Activated T-helper 1 cell treated with anti-CD3 and anti-CD28 coated beads, Interleukin-12 subunit alpha, Interleukin-12 subunit beta, Interleukin-2, Interleukin-4 antibody, amounts not matched to agents 30 ng/mL and 10 ng/mL and 1 ng/mL, durations not matched to agents 14 hours and 24 hours and 36 hours (primary cell): ENCODE measurements at places on chromosomes 5 and 9. TPM values are rescaled to one million over a fixed set of nuclear protein-coding genes. Genes with fewer than 3 reads are reported as not detected.

DNA sequence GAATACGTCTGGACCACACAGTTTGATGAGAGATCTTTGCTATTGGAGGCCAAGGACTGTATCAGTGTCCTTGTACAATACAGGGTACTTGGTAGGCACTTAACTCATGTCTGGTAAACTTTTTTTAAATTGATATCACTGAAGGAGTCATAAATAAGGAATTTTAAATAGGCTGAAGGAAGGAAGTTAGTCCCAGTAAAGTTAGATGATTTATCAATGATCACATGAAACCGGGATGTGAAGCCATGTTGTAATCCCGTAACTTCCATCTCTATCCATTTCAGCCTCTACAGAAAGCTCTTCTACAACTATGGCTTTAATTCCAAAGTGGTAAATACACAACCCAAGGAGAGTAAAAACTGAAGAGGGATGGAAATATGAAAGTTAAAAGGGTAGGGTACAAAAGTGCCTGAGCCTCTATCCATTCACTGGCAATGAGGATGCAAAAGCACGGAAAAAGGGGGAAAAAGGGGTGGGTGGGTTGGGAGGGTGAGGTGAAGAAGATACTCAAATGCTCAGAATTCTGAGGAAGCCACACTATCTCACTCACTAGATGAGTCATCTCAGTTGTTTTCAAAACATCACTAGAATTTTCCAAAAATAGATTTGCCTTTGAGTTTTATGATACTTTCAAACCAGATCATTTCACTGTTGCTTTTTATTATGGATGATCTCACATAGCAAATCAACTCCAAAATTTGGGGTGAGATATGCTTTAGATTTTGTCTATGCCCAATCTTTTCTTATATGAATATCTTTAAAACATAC is 1053.5 kb downstream of the NR2F1-AS1 start:
- no peak for DNase-seq

GRCh38 chr9:72857624-72857996 is 95.2 kb downstream of the ALDH1A1 start:
- no peak for DNase-seq

DNA sequence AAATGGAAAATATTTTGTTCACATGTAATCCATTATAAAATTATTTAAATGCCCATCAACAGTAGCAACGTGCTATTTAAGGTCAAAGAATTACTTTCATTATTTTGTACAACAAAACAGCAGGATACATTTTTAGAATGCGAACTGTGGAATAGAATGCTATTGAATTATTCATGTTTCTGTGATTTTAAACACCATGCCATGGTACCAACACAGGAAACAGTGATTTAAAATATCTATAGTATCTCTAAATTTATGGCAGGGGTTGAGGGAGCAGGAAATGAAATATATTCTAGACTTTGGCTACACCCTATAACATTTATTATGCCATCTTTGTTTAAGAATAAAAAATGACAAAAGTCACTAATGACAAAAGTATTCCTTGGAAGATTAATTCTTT is 62.4 kb downstream of the DROSHA start:
- DNase-seq = no peak

GRCh38 chr5:137218471-137218870 is 280.7 kb downstream of the SPOCK1 start:
- no peak for DNase-seq

C8G gene
- total RNA-seq = 0.56 and 1.5 TPM in 2 replicates

DNA sequence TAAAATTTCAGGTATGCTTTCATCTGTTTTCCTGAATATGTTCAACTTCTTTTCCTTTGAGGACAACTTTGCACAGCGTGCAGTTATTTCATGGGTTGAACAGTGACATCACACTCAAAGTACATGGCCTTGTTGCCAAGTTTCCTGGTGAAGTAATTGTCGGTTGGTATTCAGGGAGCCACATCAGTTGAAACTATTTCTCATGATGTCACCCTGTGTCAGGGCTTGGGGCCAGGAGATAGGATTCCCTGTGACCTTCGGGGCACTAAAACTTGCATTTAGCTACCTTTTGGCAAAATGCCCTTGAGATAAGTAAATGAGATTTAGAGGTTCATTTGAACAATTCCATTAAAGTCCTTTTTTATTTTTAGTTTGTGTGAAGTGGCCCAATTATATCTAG is 383.9 kb downstream of the SH3GL2 start:
- DNase-seq = no peak

- DNase-seq = no peak
Observed at GRCh38 chr9:137051145-137051724, 2.6 kb downstream of the ENTPD2 start.

SLC4A9 gene
- not detected in 2 replicates for total RNA-seq

MOB3B gene
- 0.17 and 0.26 TPM in 2 replicates for total RNA-seq

ST6GALNAC6 gene
- total RNA-seq = 60.6 and 62.4 TPM in 2 replicates

SLC25A2 gene
- 0.20 and 0.57 TPM in 2 replicates for total RNA-seq

AGXT2 gene
- not detected in 2 replicates for total RNA-seq

DNA sequence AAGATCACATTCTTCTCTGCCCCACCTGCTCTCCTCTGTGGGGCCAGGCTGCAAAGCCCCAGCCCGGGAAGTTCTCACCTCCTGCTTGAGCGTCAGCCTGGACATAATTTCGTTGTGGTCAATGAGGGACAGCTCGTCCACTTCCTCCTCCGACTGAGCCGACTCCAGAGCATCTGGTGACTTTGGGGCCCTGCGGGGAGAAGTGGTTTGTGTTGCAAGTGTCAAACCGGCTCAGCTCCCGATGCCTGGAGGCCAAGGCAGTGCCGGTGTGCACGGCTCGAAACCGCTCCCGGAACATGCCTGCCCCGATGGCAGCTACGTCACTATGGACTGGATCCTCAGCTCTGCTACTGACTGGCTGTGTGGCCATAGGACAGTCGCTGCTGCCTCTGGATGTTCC is 52.8 kb downstream of the PRRT1B start:
- no peak for DNase-seq

TRIM14 gene
- 41.7 and 42.0 TPM in 2 replicates for total RNA-seq

DNA sequence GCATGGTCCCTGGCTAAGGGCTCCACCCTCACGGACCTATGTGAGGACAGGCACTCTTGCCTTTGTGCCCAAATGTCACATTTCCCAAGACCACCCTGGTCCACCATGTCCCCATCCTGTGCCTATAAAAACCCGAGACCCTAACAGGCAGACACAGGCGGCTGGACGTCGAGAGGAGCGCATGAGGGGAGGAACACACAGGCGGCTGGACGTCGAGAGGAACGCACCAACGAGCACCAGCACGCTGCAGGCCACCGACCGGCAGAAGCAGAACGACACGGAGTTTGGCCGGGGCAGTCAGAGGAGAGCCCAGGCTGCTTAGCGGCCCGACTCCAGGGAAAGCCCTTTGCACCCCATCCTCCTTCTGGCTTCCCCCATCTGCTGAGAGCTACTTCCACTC is 119.9 kb downstream of the ADAMTS2 start:
- DNase-seq = no peak

GRCh38 chr5:143055596-143056338 is 285.6 kb downstream of the ARHGAP26 start:
- DNase-seq = no peak

DNA sequence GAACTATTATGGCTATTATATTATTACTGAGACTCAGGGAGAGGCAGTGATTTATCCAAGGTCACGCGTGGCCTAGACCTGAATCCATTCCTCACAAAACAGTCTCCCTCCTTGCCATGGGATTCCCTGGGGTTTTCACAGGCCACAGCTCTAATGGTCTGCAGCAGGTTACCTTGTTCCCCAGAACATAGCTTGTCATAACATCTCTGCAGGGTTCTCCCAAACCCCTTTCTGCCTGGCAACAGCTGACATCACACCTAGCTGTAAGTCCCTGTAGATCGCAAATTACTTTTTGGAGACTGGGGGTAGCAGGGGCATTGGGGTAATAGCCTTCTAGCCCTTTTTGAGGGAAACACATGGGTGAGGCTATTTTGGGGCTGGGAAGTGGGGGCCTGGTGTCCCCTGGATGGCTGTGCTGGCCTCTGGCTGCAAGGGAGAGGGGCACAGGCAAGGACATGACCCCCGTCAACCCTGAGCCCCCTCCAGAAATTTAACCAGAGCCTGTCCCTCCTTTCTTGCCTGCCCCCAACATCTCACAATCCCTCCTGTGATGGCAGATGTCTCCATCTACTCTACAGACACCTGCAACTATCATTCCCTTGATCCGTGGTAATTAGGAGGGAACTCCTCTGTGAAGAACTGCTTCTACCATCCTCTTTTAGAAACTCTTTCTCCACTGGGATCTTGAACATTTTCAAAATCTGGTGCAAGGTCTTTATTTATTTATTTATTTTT is 1.3 kb downstream of the CD74 start:
- DNase-seq = peak; percentile 55
